ENCODE measurements at places on chromosomes 2 and 18.

DNA sequence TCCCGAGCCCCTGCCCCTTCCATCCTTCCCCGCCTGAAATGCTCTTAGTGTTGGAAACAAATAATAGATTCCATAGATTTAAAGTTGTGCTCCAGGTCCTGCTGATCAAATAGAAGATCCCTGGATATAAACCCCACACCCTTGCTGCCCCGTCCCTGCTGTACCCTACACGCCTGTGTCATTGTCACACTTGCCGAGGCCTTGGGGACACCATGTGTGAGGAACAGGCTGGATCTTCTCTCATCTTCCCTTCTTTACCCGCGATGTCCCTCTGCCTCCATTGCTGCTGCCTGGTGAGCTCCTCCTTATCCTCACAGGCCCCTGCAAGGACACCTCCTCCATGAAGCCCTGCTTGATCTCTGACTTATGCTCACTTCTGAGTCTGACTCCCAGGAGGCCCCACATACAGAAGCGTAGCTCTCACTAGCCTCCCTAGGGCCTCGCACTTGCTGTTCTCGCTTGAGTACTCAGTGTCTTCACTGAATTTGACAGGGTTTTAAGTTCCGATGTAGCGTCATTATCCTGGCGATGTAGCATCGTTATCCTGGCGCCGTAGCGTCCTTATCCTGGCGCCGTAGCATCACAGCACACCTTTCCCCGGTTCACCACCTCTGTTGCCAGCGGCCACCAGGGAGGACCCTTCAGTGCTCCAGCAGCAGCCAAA lies 221.9 kb downstream of the NDUFA10 start:
- DNase-seq, result no peak

DNA sequence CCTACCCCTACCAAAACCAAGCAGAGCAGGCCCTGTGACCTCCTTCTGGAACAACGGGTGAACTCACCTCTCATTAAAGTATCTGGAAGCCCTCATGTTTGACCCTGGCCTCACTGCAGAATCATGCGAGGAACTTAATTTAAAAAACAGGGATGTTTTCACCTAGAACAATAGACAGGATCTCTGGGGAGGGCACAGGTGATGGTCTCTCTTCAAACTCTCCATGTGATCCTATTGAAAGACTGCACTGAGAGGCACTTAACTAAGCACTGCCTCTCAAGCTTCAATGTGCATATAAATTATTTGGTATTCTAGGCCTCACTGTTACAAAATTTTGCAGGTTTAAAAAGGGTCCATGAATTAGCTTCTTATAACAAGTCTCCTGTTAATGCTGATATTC lies 7.5 kb downstream of the ZNF519 start:
- no peak for DNase-seq

- DNase-seq, result no peak
Observed at GRCh38 chr18:3264362-3264761, 2.4 kb downstream of the MYL12B start.

- DNase-seq, result no peak
Observed at GRCh38 chr2:69119104-69119894, 106.3 kb downstream of the ANTXR1 start.

- no peak for DNase-seq
Observed at GRCh38 chr2:15732341-15733077, 140.8 kb downstream of the DDX1 start.

DNA sequence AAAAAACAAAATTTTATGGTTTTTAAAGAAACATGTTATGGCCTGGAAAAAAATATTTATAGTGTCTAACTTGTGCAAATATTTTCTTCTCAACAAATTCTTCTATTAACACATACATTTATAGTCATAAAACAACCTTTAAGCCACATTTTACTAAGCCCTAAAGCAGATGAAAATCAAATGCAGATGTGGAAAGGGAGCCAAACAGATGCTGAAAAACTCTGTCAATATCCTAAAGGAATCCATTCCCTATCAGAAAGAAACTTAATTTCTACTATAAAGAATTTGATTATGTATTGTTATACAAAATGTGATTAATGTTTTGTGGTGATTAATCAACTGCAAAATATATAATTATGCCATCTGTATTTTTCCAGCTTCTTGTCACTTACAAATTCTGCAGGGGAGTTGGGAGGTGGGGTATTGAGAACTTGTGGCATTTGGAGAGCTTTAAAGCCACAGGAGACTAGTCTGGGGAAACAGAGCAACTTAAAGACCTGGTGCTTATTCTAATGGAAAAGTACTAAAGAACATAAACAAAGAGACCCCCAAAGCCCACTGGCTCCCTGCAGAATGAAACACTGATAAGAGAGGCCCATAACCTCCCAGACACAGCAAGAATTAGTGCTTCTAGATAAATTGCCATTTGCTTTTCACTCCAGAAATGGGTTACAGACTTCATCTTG lies 1721.0 kb upstream of the PIK3C3 start:
- DNase-seq, result no peak

GRCh38 chr2:222693837-222694236 lies 22.4 kb downstream of the MOGAT1 start:
- no peak for DNase-seq

Measured in neuronal stem cell (in vitro differentiated cells).